Activated T-cell treated with anti-CD3 and anti-CD28 coated beads, Interleukin-2, amount 50 U/mL, for 72 hours (primary cell): ENCODE measurements at places on chromosomes 6 and 20.

DNA sequence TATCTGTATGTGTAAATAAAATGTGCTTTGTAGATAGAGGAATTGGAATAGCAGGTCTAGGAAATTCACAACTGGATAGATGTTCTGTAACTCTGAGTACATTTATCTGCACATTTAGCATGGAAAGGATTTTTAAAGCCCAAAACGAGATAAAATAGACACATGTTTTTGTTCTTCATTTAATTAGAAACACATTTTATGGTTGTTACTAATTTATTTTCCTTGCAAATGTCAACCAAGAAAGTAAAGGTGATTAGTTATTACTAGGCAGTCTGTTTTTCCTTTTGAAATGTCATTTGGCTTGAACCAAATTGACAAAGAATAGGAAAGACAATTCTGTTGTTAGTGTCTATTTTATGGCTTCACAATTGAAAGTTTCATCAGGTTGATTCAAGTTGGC is 769 bp downstream of the PRL start:
- no peak for DNase-seq

DNA sequence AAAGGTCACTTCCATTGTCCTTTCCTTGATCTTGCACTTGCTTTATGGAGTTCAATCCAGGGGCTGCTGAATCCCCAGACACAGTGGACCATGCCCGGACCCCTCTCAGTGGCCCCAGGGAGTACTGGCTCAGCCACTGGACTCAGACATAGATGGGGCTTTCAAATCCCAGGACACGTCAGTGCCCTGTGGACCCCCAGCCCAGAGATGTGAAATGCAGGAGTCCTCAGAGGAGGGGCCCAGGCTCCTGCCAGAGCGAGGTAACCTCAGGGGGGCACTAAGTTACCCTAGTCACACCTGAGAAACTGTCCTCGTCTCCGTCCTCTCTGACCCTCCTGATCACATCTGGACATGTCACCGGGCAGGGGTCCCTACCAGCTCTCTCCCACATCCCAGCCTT is 18.7 kb upstream of the APMAP start:
- no peak for DNase-seq

- DNase-seq: no peak
Measured at GRCh38 chr20:53658973-53659372, 65.3 kb upstream of the ZNF217 start.

DNA sequence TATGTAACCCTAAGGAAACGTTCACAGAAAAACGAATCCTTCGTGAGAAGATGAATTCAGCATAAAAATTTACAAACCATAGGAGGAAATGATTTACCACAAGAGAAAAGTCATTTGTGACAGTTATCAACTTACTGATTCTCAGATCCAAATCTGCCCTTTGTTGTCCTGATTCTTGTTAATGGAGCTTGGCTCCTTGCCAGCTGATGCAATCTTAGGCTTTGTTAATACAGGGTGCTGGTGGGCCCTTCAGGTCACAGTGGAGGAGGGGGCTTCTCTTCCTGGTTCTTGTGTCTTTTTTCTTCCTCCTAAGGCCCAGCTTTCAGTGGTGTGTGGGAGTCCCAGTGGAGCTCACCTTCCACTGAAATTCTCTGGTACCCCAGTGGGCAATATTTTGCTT is 108.4 kb upstream of the MAP3K7 start:
- no peak for DNase-seq

DNA sequence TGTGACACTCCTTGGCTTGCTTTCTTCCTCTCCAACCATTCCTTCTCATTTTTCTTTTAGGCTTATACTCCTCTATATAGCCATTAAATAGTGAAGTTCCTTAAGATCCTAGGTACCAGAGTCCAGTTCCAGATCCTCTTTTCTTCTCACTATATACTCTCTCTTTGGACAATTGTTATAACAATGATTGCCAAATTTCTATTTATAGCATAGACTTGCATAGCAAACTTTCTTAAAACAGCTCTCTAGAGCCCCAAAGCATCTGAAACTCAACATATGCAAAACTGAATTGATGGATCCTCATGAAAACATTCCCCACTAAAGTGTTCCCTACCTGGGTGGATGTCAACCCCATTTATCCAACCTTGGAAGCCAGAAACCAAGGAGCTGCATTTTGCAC is 13.4 kb downstream of the PHIP start:
- DNase-seq: no peak

- DNase-seq: no peak
Measured at GRCh38 chr6:74752303-74752702, 453.6 kb downstream of the COL12A1 start.

DNA sequence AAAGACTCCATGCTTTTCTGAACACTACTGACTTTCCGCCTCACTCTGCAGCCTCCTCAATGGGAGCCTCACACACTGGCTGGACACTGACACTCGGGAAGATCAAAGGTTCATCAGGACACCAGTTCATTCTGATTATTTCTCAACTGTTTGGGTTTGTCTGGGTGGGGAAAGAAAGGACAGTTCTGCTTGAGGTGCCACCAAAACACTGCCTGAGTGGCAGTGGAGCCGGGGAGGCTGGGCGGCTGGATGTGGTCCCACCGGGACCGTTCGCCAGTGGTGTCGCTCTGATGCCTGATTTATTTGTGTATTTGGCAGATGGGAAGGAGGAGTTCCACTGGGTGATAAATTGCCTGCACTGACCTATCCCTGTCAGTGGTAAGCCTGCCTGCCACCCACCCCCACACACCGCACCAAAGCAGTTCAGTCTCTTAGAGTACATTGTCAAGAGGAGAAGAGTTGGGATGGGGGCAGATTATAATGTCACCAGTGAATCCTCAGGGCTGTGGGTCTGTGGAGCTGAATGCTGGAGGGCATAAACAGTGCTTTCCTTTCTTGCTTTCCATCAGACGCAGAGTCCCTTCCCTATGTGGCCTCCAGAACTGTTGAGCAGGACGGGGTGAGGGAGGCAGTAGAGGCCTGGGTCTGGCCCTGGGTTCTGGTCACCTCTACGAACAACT is 49.8 kb downstream of the EDN1 start:
- no peak for DNase-seq

- no peak for DNase-seq
Measured at GRCh38 chr6:117607511-117607910, 5.2 kb upstream of the GOPC start.

DNA sequence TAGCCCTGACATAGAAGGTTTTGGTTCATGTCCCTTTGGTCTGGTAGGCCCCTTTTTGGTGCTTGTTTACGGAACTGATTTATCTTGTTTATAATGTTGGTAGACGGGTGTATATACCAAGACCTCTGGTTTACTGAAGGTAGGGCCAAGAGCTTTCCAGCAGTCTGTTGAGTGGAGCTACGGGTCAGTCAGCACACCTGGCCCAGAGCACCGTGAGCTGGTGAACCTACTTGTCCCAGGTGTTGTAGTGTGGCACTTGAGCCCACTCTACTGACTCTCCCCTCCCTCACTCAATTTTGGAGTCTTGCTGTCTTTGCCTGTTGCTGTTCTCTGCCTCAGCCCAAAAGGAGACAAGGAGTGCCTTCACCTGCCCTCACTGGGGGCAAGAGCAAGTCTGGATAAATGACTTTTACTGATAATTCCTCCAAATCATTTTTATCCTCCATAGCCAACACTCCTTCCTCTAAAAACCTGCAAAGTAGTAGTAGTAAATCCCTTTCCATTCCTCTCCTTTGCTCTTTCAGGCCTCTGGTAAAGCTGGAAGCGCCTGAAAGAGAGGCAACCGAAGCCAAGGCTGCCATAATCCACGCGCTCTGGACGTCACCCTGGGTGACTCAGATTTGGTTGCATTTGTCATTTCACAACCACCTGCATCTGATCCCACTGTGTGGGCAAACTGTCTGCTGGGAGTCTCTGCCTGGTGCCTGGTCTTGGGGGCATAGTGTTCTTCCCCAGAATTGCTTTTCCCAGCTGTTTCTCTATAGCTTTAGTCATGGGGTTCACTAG is 22.2 kb downstream of the RREB1 start:
- peak; percentile 66 for DNase-seq

DNA sequence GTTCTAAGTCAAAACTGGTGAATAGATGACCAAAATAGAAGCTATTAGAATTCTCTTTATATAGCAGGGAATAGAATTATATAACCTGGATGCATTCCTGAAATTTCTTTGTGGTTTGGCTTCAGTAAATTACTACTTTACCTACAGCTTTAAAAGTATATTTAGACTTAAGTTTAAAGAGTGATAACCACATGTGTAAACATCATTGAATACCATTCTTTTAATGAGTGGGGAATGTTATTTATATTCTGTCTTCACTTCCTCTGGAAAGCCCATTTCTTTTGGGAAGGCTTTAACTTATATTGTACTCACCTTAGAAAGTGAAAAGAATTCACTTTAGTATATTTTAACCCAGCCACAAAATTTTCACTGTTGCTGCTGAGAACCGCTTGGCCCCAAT is 39.1 kb downstream of the PLEKHG1 start:
- no peak for DNase-seq

- no peak for DNase-seq
Measured at GRCh38 chr6:84242265-84242664, 14.8 kb upstream of the CEP162 start.

DNA sequence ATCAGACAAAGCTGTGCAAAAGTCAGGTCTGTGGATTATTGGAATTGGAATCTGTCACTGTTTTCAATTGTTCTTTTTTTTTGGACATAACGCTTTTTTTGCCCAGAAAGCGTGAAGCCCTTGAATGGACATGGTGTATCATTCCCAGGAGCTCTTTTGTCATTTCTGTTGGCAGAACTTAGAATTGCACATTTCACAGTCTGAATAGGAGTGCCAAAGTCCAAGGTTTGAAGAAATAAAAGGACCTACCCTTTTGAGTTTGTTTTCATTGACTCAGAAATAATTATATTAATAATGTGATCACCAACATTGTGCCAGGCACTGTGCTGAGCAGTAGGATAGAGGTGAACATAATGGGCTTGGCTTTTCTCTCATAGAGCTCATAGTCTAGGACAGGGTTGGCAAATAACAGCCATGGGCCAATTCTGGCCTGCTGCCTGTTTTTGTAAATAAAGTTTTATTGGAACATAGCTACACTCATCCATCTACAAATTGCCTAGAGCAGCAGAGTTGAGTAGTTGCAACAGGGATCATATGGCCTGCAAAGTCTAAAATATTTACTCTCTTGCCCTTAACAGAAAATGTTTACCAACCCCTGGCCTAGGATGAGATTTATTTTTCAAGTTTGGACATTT is 62.6 kb upstream of the ATXN1 start:
- DNase-seq: no peak

DNA sequence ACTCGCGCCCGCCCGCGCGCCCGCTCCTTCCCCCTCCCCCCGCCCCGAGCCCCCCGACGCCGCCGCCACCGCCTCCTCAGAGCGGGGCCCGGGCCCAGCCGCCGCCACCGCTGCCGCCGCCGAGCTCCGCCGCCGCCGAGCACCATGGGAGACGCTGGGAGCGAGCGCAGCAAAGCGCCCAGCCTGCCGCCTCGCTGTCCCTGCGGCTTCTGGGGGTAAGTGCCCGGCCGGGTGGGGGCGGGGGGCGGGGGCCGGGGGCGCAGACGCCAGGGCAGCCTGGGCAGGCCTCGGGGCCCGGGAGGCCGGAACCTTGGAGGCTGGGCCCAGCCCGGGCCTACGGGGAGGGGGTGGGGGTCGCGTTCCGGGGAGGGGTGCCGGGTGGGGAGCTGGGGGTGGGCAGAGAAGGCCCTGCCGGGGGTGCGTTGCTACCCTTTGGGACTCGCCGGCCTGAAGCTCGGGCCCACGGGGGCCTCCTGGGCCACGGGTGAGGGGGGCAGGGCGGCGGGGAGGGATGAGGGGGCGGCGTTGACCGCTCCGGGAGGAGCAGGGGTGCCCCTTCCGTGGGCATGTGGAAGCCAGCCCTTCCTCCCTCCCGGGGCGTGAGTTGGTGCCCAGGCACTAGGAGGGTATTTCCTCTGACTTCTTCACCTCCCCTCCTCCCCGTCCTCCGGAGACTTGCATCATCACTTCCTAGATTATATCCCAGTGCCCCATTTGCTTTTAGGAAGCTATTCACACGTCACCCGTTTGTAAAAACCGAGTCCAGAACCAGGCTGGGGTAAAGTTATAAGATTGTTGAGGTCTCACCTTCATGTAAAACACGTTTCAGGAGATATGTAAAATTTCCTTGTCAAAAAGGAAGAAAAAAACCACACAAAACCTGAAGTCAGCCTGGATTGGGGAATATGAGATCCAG is 533 bp downstream of the ZFAND3 start:
- peak; percentile 59 for DNase-seq

DNA sequence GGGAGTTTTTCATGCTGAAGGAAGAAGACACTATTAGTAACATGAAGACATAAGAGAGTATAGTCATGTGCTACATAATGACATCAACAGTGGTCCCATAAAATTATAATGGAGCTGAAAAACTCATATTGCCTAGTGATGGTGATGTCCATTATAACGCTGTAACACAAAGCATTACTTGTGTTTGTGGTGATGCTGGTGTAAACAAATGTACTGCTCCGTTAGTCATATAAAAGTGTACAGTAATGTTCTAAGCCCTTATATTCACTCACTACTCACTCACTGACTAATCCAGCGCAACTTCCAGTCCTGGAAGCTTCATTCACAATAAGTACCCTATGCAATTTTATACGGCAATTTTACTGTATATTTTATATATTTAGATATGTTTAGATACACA is 26.8 kb upstream of the ASF1A start:
- no peak for DNase-seq

GRCh38 chr6:41594326-41594725 is 43.9 kb upstream of the MDFI start:
- no peak for DNase-seq

- DNase-seq: peak; percentile 2
Measured at GRCh38 chr6:141077355-141078333, 1055.1 kb upstream of the GJE1 start.

- DNase-seq: no peak
Measured at GRCh38 chr6:2641044-2641725, 109.5 kb downstream of the MYLK4 start.

DNA sequence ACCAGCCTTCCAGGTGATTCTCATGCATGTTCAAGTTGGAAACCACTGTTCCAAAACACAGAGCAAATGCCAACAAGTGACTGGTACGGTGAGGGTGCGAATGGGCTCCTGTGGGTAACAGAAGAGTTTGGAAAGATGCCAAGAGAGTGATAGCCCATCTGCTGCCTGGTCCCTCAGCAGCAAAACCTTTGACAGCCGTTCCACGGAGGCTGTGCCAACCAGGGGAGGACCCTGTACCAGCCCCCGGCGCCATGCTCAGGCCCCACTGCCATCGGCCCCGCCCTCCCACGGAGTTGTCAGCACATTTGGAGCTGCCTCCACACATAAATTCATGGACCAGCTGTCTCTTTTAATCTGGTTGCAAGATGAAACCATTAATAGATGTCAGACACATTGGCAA is 4.4 kb upstream of the PTPRT start:
- DNase-seq: no peak
